ENCODE measurements at places on chromosomes 7 and 10. TPM values are rescaled to one million over a fixed set of nuclear protein-coding genes. Genes with fewer than 3 reads are reported as not detected.

DNA sequence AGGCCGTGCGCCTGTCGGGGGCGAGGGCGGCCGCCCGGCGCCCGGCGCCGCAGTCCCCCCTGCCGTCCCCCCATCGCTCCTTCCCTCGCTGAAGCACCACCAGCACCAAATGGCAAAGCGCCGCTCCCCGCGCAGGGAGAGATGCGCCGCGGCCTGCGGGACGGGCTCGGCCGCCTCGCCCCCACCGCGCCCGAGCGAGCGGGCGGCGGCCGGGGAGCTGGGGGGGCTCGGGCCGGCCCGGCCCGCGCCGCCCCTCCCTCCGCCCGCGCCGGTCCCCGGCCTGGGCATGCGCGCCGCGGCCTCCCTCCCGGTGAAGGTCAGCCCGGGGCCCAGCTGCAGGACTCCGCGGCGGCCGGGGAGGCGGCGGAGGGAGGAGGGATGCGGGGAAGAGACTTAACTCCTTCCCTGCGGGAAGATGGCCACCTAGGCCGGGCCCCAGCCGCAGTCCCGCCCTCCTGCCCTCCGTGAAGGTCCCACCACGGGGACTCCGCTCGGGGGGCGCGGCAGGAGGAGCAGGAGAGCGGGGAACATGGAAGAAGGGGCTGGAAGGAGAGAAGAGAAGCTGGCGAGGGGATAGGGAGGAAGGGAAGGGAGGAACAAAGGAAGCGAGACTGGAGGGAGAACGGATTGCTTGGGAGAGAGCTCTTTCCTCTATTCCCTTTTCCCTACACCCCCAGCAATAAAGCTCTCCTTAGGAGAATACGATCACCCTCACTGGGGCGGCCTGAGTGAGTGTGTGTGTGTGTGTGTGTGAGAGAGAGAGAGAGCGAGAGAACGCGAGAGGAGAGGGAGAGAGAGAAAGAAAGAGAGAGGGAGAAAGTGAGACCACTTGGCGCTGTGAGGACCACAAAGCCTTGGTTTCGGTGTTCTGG lies 3.4 kb upstream of the SMARCD3 start:
- peak; percentile 77 for DNase-seq

DNA sequence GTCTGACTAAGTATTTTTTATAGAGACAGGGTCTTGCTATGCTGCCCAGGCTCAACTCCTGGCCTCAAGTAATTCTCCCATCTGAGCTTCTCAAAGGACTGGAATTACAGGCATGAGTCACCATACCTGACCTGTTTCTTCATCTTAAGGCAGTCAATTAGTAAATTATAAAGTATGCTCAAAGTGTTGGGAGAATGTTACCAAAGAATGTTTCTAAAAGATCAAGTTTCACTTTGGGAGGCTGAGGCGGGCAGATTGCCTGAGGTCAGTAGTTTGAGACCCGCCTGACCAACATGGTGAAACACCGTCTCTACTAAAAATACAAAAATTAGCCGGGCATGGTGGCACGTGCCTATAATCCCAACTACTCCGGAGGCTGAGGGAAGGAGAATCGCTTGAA lies 117.0 kb downstream of the ALOX5 start:
- no peak for DNase-seq

DNA sequence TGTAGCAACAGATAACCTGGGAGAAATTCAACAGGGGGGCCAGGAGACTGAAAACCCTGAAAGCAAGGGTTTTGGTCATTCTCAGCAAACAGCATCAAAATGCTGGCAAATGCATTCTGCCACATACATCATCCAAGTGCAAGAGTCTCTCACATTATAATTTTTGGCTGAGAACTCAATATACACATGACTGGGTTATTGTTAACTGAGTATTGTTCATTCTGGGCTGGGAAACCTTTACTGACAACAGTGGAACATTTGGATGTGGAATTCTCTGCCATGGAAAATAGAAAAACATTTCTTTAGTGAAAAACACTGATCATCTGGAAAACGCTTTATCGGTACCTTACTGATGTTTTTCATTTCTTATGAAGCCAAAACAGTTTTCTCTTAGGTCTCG lies 73.1 kb upstream of the MET start:
- no peak for DNase-seq

GRCh38 chr7:80885757-80886156 lies 33.1 kb downstream of the SEMA3C start:
- no peak for DNase-seq

- peak; percentile 17 for DNase-seq
These were observed 38.6 kb downstream of the NEBL start for GRCh38 chr10:20858292-20859124.

DNA sequence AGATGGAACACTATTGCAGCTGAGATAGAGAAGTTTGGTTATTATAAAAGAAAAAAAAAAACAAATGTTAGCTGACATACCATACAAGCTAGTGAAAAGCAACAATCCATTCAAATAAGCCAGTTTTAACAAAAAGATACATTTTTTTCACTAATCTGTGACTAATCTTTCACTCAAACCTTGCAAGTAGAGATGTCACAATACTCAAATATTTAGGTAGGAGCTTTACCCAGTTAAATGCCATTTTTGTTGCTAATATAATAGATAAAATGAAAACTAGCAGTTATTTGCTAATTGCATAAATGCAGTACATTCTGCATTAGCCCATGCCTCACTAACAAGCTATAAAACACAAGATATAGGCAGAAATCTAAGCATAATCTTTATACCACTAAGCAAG lies 123.6 kb downstream of the BTAF1 start:
- DNase-seq: no peak

DNA sequence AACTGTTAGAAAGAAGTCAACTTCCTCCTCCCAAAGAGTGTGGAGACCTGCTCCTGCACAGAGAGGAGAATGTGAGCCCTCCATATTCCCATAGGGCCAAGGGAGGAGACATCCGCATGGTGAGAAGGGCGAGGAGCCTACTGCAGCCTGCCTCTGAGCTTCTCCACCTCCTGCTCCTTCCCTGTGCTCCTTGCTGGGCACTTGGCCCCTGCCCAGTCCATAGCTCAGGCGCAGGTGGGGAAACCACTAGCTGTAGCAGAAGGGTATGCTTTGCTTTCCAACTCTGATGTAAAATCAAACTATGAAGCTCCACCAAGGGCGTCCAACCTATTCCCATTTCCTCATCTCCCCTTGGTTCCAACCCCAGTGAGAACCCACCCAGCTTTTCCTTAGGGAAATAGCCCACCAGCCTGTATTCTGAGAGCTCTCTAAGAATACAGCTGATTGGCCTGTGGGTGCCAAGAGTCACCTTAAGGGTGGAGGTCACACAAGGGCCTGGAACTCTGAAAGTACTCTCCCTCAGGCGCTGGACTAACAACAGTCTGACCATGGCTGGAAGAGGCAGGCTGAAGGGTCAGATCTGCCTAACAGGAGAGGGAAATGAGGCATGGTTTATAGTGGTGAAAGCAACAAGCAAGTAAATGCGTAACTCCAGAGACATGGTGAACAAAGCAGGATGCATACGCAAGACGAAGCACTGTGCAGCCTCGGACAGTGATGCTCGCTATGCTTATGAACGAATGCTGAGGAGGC lies 13.9 kb downstream of the ZNF488 start:
- no peak for DNase-seq

- DNase-seq: no peak
These were observed 219.8 kb downstream of the ZMYND11 start for GRCh38 chr10:354901-355617.

DNA sequence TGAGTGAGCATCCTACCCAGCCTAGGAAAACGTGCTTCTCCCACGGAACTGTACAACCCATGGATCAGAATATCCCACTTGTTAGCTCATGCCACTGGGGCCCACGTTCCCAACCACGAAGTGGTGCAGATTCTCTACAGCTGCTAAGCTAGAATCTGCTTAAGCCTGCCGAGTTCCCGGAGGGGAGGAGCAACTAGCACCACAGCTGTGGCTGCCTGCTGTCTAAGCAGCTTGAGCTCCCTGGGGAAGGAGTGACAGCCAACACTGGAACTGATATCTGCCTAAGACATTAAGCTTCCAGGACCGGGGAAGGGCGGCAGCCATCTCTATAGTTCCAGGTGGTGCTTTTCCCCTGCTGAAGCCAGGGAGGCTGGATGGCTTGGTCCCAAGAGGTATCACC lies 334.7 kb upstream of the CHRM2 start:
- DNase-seq: peak; percentile 42

DNA sequence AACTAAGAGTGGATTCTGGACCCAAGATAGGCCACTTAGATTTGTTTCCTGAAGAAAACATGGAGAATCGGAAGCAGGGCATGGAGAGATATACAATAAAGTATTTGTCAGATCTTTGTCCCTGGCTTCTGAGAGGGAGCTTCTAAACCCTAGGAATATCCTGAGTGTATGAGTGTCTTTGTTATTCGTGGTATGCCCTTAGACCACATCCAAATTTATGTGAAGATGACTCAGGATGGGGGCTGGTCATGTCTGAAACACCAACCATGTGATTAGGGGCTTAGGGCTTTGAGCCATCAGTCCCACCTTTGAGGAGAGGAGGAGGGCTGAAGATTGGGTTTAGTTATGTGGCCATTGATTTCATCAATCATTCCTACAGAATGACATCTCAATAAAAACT lies 69.7 kb upstream of the PLPP4 start:
- DNase-seq: peak; percentile 29

- DNase-seq: no peak
These were observed 20.7 kb upstream of the KMT2E start for GRCh38 chr7:104993217-104993862.

DNA sequence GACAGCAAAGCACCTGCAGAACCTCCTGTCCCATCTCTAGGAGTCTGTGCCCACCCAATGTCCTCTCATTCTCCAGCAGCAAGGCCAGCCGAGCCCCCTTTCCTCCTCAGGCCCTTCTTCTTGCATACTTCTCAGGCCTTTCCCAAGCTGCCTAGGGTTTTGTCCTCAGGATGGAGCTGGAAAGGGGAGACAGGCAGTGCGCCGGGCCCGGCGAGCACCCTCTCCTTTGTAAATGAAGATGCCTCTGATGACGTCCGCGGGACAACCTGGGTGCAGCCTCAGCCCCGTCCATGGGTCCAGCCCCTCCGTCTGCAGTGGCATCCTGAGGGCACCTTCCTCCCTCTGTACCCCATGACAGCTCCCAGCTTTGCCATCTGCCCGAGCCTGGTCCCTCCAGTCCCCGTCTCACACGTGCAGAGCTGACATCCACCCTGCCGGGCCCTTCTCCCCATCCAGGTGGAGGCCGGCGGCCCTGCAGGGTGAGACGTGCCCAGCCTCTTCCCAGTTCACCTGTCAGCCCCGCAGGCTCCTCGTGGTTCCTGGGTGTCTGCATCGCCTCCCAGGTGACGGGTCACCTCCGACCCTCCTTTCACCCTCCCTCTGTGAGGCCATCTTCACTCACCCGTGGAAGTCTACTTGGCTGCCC lies 36.4 kb downstream of the JAKMIP3 start:
- DNase-seq: no peak

DNA sequence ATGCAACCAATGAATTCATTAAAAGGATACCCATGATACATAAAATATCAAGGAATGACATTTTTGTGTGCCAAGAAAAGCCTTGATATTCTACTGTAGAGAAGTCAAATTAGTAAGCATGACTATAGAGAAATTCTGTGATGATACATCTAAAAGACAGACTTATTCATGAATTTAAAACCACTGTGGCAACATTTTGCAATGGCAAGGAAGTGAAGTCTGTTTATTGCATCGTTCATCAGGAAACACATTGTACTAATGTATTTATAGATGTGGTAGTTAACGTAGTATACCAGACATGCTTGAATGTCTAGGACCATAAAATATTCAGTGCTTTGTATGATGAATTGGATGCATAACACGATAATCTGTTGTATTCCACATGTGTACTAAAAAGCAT lies 9.3 kb upstream of the CLEC5A start:
- DNase-seq: peak; percentile 44

- no peak for DNase-seq
These were observed 148.8 kb downstream of the MBL2 start for GRCh38 chr10:52623761-52624160.

DNA sequence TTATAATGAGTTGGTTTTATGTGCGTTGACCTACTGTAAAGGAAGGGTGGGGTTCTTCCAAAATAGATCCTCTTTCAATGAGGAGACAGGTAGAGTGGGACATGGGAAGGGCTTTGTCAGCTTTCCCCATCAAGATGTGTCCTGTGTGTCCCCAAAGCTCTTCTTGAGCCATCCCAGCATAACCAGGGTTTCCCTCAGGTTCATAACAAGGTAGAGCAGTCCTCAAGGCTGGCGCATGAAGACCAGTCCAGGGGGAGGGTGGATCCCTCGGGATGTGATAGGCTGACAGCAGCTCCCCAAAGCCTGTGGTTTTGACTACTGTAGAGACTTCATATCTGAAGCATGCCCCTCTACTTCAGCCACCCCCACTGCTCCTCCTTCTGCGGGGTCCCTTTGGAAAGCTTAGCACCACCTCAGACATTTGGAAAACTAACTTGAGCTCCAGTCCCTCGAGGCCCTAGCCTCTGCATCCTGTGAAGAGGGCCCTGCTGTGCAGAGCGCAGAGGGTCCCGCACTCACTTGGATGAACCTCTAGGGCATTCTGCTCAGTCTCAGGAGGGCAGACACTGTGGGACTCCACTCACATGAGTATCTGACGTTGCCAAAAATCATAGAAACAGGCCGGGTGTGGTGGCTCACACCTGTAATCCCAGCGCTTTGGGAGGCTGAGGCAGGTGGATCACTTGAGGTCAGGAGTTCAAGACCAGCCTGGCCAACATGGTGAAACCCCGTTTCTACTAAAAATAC lies 1.1 kb upstream of the GIMAP8 start:
- DNase-seq: no peak

GRCh38 chr7:158022601-158023000 lies 565.0 kb downstream of the PTPRN2 start:
- no peak for DNase-seq

- DNase-seq: no peak
These were observed 5.8 kb upstream of the IFRD1 start for GRCh38 chr7:112444505-112444904.

DNA sequence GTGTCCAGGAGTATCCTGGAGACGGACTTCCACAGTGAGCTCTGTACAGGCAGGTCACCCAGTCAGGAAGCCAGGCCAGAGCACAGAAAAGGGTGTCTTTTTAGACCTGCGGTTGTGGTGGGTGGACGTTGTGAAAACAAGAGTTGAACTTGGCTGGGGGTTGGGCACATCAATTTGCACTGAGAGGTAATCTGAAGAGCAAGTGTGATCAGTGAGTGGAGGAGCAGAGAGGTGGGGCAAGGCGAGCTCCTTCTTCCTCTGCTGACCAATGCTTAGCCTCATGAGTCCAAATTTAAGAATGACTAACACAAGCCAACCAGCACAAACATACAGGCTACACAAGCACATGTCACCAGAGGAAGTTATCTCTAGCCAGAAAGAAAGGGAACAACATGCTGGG lies 310.8 kb downstream of the TCERG1L start:
- no peak for DNase-seq

The THSD7A gene
- under 0.01 TPM for total RNA-seq

The AGR2 gene
- total RNA-seq: not detected

The NKX2-3 gene
- not detected for total RNA-seq

The AQP1 gene
- 0.23 TPM for total RNA-seq

The CLCN1 gene
- total RNA-seq: not detected

The TSPAN12 gene
- 6.4 TPM for total RNA-seq

The DLX5 gene
- total RNA-seq: not detected

The ZRANB1 gene
- total RNA-seq: 11.5 TPM

The PAPOLB gene
- 0.13 TPM for total RNA-seq

The CYP3A7 gene
- total RNA-seq: not detected

The TECTB gene
- total RNA-seq: not detected

Data from LHCN-M2 (cell line).